ENCODE measurements at places on chromosomes 1 and 21.
A peak's percentile ranks its signal among the peaks of the same experiment; 100 is the strongest.

GRCh38 chr1:94425821-94426484, 7.8 kb downstream of the ABCD3 start:
- no peak for DNase-seq

- no peak for DNase-seq
Observed at GRCh38 chr1:217369996-217370551, 260.8 kb downstream of the GPATCH2 start.

GRCh38 chr1:9603766-9604753, 15.3 kb downstream of the TMEM201 start:
- DNase-seq, result no peak

- no peak for DNase-seq
Observed at GRCh38 chr1:116825720-116826438, 71.6 kb downstream of the CD2 start.

DNA sequence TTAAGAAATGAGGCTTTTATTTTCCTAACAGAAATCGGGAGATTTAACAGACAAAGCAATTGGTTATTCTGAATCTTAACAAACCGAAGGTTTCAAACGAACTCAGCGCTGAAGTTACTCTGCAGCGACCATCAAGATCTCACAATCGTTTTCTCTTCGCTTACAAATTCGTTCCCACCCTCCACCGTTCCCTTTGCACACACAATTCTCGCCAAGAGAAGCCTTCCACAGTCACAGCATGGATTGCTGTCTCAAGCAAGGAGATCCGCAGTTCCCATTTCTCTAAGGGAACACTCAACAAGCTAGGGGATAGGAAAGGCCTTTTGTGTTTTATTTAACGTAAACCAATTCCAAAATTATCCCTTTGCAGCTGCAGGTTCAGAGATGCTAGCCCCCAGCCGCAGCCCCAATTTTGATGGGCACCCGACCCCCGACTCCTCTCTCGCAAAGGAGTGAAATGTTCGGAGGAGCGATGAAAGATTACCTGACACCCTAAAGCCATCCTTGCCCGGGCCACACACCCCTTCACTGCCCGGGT, 755 bp downstream of the FBXO42 start:
- no peak for DNase-seq

- DNase-seq, result no peak
Observed at GRCh38 chr1:244704107-244704506, 51.2 kb downstream of the DESI2 start.

DNA sequence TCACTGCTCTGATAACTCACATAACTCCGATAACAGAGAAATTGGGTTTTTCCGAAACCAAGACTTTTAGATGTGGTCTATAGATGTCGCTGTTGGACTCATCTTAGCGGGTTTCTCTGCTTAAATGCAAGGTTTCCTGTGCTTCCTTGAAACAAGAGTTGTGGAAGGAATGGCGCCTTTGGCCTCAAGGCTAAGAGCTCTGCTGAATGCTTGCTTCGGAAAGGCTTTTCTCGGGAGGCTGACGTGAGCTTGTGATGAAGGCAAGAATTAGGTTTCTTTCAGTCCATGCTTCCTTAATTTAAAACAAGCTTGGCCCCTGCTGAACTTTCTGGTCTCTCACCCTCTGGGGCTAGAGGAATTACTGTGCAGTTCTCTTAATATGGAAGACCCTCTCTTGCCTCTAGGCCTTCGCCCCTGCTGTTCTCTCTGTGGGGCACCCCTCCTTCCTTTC, 113.5 kb downstream of the MAP3K21 start:
- DNase-seq, result peak; percentile 27

- DNase-seq, result no peak
Observed at GRCh38 chr21:35508139-35508888, 459.2 kb upstream of the RUNX1 start.

- no peak for DNase-seq
Observed at GRCh38 chr1:76274302-76274701, 199.8 kb downstream of the ST6GALNAC3 start.

GRCh38 chr1:234970401-234970730, 158.3 kb downstream of the TOMM20 start:
- DNase-seq, result no peak

GRCh38 chr21:45200581-45201296, 87.0 kb downstream of the POFUT2 start:
- DNase-seq, result no peak

GRCh38 chr1:208242146-208242545, 2.0 kb downstream of the PLXNA2 start:
- DNase-seq, result no peak

DNA sequence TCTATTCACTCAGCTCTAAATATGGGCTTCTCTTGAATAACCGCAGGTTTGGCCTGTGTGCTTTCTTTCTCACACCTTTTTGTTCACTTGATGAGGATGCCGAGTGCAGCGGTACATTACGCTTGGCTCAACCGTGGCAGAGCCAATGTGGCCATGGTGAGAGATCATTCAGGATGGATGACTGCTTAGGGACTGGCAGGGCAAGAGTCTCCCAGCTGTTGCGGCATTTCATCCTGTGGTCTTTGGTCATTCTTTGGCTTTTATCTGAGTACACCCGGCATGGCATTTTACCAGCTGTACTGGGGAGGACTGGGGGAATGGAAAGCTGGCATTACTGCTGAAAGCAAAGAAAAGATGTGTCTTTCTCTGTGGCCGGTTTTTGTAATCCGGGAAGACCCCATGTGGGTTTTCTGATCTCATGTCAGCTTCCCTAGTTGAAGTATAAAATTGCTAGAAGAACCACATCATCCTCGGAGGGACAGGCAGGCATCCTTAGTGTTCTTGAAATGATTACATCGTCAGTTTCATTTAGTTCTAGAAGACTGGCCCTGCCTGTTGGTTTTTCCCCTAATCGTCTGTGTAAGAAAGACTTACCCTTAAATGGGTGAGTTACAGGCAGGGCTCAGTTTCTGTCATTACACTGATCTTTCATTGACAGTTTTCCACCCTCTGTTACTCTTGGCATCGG, 15.1 kb downstream of the PCP4 start:
- DNase-seq, result no peak

GRCh38 chr1:5220821-5221220, 566.4 kb downstream of the AJAP1 start:
- no peak for DNase-seq

GRCh38 chr1:87106867-87107266, 192.4 kb downstream of the HS2ST1 start:
- no peak for DNase-seq

DNA sequence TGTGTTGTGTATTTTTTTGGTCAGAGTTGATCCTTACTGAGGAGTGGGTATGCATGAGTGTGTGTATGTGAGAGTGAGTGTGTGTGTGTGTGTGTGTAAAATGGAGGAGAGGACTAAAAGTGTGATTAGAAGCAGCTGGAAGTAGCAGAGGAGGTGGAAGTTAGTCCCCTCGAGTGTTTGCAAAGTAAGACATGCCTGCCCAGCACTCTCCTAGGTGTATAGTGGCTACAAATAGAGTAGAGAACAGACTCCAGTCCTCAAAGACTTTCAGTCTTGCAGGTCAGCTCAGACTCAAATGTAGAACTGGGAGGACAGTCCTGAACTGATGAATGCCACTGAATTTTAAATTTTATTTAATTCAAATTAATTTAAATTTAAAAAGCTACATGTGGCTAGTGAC, 28.5 kb downstream of the SLAMF1 start:
- DNase-seq, result no peak

DNA sequence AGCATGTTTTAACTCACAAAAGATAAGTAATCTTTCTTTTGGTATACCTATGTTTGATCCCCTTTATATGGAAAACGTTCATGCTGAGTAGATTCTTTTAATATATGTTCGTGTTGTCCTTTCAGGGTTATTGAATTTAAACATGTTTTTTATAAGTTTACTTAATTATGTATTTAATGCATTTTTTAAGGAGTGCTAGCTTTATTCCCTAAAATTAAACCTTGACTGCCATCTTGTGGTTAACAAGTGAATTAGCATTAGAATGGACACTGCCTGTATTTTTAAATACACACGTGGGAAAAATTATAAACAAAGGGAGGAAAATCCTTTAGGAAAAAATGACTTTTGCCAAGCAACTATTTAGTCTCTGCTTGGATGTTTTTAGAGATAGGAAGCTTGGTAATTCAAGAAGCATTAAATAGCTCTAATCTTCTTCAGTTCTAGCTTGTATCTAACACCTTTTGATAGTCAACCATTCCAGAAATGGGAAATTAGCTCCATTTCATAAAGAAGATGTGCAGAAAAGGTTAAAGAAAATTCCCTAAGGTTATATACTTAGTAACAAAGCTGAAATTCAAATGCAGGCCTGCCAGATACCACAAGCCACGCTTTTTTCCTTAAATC, 43.0 kb downstream of the UBE2U start:
- peak; percentile 42 for DNase-seq

DNA sequence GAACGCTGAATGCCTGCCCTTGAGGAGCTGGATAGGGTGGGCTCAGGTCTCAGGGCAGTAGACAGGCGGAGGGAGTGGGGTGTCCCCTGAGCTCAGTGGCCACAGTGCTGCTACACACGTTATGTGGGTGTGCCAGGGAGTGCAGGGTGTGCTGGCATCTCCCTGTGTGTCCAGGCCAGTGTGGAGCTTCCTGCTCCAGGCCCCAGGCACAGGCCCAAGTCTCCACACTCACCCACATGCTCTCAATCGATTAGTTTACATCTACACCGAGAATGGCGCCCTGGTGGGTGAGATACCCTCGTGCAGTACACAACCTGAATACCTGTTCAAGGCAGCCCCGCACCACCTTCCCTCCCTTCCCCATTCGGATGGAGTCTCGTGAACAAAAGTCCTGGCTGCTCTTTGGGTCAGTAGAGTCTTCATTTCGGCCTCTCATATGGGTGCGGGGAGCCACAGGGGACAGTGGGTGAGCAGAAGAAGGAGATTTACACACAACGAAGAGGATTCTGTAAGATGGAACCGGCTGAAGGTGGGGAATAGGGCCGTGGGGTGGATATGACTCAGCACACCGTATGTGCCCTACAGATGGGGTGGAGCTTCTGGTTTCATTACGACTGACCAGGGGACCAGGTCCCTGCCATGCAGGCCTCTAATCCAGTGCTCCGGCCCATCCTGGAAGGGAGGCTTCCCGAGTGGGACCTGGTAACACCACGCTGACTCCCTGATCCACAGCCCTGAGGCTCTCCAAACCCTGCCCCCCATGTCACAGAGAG, 93.3 kb downstream of the SPSB1 start:
- no peak for DNase-seq

DNA sequence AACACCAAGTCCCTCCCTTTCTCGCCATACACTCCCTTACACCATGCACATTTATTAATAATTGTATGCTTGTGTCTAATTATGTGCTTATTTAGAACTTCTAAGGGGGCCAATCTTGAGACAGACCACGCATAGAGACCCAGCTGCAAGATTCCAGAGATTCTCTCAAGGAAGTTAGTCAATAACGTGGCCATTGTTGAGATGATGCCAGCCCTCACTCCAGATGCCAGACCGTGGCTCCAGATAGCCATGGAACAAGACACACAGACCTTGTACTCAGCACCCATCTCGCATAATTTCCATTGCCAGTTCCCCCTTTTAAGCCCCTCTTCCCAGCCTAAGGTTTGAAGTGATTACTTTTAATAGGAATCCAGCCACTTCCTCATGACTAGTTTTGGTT, 62.4 kb downstream of the DIRAS3 start:
- DNase-seq, result no peak

GRCh38 chr21:33373451-33373850, 29.8 kb upstream of the IFNGR2 start:
- no peak for DNase-seq

DNA sequence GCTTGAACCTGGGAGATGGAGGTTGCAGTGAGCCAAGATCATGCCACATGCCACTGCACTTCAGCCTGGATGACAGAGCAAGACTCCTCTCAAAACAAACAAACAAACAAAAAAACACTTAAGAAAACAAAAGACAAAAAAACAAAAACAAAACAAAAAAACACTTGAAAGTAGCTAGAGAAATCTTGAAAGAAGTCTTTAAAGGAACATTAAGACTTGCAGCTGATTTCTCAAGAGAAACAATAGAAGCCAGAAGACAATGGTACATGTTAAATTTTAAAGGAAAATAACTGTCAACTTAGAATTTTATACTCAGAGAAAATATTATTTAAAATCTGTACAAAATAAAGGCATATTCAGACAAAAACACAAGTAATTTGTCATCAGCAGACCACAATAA, 71.3 kb downstream of the HLX start:
- DNase-seq, result no peak

- no peak for DNase-seq
Observed at GRCh38 chr1:185819798-185820197, 85.6 kb downstream of the HMCN1 start.

DNA sequence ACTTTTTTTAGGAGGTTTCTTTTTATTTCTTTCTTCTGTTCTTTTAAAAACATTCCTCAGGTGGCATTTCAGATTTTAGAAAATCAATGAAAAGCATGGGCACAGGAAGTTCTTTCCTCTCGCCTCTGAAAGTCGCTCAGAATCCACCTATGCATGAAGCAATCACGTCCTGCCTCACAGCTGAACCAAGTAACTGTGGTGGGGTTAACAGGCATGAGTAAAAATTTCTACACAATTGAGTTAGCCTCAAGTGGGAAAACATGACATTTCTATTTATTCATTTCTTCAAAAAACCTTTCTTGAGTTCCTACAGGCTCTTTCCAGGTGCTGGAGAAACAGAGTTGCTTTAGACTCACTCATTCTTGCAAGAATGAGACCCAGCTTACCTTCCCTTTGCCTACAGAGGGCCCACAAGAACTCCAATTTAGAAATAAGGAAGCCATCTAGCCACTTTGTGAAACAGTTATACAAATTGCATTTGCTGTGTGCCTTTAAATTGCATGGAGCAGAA, 508.9 kb upstream of the PKN2 start:
- no peak for DNase-seq

DNA sequence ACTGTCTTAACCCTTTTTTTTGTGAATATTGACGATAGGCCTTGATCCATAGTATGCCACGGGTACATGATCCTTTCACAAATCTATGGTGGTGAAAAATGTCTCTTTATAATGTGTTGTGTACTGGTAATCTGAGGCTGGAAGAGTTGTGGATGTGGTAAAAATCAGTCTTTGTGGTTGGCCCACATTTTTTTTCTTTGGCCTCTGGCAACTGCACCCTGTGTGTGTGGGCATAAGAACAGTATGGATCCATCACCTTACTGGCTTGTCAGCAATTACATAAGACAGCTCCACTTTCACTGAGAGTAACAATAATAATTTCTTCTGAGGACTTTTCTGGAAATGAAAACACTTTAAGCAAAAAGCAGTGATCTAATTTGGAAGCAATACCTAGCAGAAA, 101.6 kb downstream of the GABPA start:
- no peak for DNase-seq

GRCh38 chr1:98421085-98421435, 240.5 kb upstream of the SNX7 start:
- DNase-seq, result no peak

Data from CD4-positive, alpha-beta T cell treated with Interleukin-21 for 1 hour (primary cell).